ENCODE measurements at places on chromosomes 2 and 18.

GRCh38 chr2:127680706-127681287 is 5.5 kb upstream of the LIMS2 start:
- no peak for DNase-seq

DNA sequence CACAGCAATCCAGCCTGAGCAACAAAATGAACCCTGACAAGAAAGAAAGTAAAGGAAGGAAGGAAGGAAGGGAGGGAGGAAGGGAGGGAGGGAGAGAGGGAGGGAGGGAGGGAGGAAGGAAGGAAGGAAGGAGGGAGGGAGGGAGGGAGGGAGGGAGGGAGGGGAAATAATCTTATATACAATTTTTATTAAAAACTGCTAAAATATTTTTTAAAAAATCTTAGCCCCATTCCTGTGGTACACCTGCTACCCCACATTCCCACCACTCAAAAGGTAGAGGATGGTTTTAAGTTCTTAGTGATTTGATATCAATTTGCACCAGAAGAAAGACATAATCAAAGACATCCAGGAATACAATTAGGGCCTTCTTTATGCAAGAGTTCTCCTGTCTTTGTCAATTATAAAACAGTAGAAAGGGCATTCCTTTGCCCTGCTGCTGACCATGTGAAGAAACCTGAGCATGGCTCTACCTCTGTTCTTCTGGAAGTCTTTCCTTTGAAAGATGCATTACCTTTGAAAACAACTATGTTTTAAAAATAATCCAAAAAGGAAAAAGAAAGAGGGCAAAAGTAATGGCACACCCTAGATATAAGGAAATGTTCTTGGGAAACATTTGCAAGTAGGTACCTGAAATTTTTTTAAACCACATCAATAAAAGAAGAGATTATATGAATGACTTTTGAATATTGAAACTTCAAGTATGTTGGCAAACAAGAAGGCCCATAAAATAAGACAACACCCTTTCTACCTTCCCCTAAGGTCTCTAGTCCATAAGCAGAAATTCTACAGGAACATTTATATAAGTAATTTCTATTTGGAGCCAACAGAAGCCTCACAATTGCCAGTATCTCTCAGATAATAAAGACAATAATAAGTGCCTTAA is 33.7 kb upstream of the ACVR2A start:
- DNase-seq, result no peak

- DNase-seq, result no peak
Observed at GRCh38 chr2:179859523-179859922, 1.9 kb downstream of the ZNF385B start.

DNA sequence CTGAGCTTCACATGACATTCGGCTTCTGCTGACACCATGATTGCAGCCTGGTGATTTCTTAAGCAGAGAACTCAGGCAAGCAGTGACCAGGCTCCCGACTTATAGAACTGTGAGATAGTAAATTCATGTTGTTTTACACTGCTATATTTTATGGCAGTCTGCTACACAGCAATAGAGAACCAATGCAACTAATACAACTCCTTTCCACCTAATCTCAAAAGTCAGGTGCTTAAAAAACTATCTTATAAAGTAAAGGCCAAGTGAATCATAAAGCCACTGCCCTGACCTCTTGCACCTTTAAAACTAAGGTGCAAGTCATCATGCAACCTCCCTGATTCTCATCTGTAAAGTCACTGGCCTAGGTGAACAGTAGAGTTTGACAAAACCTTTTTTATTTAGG is 95.3 kb upstream of the GLS start:
- DNase-seq, result no peak

DNA sequence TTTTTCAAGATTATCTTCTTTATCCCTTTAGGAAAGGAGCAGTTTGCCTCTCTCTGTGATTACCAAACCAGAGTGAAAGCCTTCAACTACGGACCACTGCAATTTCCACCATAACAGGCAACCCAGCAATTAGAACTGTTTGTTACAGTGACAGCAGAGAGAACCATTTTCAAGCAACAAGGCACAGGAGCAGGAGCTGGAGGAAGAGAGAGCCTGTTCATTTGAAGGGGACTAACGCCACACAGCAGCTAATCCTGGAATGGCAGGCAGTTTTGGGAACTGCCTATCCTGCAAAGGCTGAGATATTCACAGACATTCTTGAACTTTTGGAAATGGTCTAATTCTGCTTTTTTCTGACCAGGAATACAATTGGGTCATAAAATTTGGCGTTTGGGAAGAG is 1541.9 kb upstream of the PIK3C3 start:
- DNase-seq, result no peak

- no peak for DNase-seq
Observed at GRCh38 chr2:10738192-10738591, 16.8 kb downstream of the ATP6V1C2 start.

DNA sequence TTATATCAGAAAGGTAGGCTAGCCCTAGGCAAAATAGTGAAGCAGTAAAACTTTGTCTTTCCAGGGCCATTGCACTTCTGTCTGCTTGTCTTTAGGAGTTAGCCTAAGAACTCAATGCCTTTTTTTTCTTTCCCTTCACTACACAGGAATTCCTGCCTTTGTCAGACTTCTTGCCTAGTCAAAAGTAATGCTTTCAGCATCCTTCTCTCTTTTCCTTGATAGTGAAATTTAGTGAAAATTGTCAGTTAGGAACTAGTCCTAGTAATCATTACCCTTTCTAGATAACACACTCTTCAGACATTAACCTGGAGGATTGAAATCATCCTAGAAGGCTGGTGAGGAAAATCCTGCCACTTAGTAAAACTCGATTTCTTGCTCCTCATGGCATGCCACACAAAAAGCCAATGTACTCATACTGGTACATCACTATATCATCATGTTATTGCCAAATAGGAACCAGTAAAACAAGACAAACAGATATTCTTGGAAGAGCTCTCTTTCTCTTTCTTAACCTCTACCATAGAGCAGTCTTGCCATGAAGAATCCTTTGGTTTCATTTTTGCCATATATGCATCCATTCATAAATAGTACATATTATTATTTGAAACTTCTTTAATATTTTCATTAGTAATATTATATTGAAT is 320.5 kb downstream of the CTNNA2 start:
- no peak for DNase-seq

DNA sequence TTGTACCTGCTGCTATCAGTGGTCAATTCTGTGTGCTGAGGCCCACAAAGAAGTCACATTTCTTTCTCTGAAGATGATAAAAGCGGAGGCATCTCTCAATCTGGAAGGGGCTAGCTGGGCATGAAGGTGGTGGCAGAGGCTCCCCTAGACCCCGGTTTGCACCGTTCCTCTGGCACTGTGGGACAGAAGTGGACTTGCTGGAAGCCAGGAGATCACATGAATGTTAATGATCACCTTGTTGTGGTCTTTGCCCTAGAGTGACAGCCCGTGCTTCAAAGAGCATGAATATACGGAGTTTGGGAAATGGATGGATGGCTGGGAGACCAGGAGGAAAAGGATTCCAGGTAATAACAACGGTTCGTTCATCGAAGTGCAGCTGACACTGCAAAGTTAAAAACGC is 20.2 kb downstream of the ALLC start:
- DNase-seq, result no peak

- no peak for DNase-seq
Observed at GRCh38 chr2:201219328-201220096, 36.6 kb downstream of the CASP10 start.

GRCh38 chr18:8856769-8857393 is 151.5 kb downstream of the MTCL1 start:
- no peak for DNase-seq

DNA sequence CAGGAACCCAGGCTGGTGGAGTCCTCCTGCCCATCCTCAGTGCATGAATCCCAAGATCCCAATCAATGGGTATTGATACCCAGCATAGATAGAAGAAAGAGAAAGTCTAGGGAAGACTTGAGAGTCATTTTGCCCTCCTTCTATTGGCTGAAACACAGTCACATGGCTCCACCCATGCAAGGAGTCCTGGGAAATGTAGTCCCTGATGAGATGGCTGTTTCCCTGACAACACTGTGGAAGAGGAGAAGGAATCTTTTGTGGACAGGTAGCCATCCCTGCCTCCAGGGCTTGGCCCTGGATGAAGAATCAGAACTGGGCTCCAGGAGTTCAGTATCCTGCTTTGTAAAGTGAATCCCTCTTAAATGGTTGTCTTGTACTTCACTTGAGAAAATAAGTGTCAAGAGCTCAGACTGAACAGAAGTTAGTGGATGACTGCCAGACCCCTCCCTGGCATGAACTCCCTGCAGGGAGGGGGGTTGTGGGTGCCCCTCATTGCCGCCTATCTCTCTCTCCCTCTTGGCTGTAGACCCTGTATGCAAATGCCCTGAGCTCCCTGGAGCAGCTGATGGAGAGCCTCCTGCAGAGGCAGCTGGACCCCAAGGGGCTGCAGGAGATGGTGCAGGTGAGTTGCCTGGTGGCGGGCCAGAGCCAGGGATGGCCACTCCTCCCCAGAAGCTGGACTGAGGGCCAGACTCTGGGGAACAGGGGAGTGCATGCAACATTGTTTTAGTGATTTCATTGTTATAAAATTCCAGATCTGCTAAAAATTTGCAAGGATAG is 36.1 kb downstream of the MROH2A start:
- no peak for DNase-seq

- DNase-seq, result no peak
Observed at GRCh38 chr18:52869349-52869923, 529.4 kb downstream of the DCC start.

DNA sequence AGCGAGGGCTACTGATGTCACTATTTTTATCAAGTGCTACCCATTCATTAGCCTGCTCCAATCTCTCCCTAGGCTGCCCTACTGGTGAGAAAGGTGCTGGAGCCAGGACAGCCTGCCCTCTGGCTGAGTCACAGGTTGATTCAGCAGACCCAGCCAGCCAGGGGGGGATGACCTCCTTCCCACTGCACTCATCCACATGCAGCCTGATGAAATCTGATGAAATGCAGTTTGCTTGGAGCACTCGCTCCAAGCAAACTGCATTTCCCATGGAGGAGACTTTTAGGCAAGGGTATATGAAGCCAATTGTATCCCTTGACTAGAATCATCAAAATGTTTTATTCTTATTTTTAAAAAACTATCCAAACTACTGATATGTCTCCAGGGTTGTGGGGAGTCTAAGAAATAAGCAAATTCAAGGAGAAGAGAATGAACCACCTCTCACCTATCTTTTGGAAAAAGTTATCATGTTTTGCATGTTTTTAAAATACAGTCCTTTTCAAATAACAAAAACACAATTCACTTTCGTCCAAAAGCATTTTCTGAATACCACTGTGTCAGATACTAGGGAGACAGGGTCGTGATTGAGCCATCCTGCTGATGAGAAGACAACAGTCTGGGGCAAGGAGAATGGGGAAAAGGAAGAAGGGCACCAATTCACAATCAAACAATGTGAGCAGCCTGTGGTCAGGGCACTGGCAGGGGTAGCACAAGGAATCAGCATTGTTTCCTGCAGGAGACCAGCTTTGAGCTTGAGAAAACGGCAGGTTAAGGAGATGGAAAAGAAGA is 128.3 kb downstream of the AFF3 start:
- DNase-seq, result no peak

GRCh38 chr2:127193967-127194280 is 26.2 kb downstream of the CYP27C1 start:
- no peak for DNase-seq

GRCh38 chr2:12081481-12082210 is 335.2 kb downstream of the LPIN1 start:
- no peak for DNase-seq

DNA sequence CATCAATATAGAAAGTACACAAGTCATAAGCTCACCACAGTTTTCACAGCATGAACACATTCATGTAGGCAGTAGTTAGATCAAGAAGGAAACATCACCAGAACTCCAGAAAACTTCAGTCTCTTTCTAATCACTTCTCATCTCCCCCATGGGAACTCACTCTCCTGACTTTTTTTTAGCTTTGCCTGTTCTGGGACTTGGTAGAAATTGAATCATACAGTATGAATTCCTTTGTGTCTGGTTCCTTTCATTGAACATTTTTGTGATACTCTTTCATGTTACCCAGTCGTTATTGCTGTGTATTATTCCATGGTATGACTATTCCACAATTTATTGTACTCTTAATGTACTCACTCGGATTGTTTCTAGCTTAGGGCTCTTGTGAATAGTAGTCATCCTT is 160.2 kb downstream of the TAF4B start:
- DNase-seq, result no peak

DNA sequence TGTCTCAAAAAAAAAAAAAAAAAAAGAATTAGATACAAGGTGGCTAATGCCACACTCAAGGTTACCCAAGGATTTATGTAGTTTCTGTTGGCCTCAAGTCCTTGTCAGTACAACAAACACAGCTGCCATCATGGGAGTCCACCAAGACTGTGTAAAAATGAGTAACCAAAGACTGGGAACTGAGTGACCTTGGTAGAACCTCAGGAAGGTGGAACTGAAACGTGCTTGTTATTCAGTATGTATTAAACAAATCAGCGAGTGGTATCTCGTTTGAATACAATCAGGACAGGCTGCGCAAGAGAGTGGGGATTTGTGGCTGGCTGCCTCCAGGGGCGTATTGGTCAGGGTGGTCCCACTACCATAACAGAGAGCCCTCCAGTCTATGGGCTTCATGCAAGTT is 1.6 kb upstream of the SFTPB start:
- no peak for DNase-seq

DNA sequence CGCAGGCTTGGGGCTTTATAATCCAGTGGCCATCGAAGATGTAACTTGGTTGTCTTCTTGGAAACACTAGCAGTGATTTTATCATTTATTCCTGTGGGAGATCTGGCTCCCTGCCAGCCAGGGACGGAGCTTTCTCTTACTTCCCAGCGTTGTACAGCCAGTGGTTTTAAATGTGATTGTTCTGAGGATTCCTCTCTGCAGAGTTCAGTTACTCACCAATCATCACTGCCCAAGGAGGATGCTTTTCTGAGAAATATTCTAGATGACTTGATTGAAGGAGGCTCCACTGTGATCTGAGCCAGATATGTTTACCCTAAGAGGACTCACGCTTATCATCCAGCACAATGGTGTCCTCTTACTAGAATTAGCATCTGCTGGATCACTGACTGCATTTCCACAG is 744.3 kb downstream of the RNF144A start:
- no peak for DNase-seq

DNA sequence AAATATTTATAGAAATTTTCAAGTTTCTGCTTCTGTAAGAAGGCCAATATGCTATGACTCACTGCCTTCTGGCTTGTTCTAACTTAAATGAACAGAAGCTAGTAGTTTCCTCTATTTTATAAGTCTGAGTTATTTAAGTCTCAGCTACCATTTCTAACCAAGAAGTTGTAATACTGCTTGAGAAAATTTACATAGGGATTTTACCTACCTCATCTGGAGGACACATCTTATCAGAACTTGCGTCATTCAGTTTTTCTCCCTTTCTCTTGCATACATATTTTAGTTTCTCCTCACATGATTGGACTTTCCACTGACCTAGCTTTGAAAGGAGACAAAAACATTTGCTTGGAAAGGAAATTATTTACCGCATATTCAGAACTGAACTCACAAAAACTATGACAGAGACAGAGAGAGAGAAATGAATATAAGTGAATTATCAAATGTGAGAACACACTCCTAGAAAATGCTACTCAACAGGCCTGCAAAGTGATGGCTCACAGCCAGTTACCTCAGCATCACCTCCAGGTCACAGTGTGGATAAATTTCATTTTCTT is 81.1 kb upstream of the CD302 start:
- no peak for DNase-seq

Measured in AML-193 (cell line).